Fibroblast of skin of scalp (primary cell): ENCODE measurements at places on chromosomes 12 and 14.

DNA sequence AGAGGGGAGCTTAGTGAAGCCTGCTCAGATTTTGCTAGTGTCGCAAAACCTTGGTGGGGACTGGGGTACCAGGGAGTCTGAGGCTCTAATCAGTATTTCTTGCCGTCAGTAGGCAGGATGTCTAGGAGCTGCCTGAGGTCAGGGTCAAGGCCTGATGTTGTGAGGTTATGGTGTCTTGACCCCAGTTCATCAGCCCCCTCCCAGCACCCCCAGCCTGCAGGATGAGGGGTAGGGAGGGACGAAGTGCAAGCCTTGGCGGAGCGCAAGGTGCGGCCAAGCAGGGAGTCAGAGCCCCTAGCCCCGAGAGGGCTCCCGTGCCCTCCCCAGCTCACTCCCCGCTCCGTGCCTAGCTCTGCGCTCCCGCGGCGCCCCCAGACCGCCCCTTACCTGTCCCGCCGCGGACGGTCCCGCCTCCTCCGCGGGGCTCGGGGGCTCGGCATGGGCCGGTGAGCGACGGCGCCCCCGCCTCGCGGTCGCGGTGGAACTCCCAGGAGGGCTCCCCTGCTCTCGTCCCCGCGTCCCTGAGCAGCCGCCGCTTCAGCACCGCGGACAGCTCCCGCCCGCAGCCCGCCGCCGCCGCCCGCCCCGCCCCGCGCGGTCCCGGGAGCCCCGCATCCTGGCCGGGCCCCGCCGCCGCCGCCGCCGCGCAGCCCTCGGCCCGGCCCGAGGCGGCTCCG is 347 bp downstream of the SYNDIG1L start:
- DNase-seq, result peak; percentile 42

- DNase-seq, result no peak
Observed at GRCh38 chr12:57552306-57552651, 2.4 kb downstream of the KIF5A start.

- DNase-seq, result peak; percentile 90
Observed at GRCh38 chr14:64556526-64556925, 6.8 kb downstream of the PPP1R36 start.

DNA sequence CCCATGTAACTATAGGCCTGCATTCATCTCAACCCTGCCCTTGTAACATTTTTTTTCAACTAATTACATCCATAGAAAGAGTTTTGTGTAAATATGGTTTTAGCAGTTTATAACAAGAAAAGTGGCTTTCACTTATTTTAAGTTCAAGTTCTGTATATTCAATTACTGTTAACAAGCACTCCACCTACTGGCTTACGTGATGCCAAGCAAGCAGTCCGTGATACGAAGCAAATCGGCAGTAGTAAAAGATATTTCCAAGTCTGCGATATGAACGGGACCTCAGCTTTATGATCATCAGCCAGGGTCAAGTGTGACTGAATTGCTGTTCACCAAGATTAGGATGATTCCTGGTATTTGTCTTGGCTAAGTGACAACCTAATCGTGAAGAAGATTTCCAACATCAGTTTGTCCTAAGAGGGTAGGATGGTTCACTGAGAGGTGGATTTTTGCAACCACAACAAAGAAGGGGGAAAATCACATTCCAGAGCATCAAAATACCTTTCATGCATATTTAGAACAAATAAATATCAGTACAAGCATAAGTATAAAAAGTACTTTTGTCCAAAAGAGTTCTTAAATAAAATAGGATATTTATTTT is 456.2 kb downstream of the FOXG1 start:
- peak; percentile 50 for DNase-seq

DNA sequence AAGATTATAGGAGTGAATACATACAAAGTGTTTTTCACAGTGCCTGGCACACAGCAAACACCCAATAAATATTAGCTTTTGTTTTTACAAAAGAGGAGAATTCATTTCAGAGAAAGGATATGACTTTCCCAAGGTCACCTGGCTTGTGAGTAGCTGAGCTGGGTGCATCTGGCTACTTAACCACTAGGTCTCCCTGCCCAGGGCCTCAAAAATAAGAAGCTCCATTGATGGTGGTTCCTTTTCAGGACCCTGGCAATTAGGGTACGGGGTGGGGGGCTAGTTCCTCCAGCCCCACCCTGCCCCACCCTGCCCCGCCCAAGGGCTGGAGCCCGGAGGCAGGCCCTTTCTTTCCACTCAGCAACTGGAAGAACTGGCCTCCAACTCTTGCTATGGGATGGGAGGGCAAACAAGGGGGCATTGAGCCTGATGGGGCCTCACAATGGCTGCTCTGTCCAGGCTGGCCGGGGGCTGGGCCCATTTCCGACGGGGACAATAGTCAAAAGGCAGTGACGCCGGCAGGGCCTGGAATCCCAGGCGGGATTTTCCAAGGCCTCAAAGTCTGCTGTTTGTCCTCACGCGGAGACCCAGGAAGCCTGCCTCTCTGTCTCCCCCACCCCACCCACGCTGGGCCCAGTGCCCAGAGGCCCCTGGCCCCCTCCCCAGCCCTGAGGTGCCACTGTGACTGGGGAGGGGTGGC is 8.2 kb upstream of the ATG101 start:
- no peak for DNase-seq

- no peak for DNase-seq
Observed at GRCh38 chr14:105146181-105146975, 22.2 kb downstream of the JAG2 start.

GRCh38 chr12:124854637-124855184 is 9.0 kb downstream of the SCARB1 start:
- no peak for DNase-seq

DNA sequence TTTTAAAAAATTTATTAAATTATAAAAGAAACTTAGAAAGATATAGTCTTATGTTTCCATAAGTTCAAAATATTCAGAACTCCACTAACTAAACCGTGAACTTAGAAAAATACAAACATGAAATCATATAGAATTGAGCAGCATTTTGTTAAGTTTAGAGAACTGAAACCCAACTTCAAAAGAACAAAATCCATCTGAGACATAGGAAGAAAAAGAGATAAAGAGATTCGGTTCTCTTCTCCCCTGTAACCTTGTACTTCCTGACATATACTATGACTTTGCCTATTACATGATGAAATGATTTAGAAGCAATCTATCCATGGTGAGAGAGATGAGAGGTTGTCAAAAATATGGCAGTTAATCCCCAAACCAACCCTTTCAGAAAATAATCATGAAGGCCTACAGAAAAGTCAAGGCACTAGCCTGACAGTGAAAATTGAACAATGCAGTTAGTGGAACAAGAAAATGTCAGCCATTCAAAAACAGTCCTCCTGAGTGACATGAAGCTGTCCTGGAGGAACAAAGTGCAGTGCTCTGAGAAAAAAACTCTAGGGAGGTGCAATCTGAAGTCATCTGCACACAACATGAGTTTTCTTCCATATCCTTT is 44.0 kb downstream of the C12orf50 start:
- no peak for DNase-seq

DNA sequence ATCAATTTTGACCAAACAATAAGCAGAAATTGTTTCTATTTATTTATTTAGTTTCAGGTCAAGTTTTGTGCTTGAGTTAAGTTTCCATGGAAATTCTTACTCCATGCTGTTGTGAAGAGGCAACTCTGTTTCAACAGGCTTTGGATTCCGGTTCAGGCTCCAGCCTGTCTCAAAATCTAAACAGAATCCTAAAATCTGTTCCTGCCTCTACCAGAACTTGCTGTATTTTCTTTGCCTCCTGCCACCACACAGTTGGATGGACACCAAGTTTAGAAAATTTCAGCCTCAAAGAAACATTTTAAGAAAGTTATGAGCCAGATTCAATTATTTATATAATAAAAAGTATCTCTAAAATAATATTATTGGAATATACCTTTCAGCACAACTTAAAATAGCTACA is 330.9 kb downstream of the FOXG1 start:
- DNase-seq, result no peak

DNA sequence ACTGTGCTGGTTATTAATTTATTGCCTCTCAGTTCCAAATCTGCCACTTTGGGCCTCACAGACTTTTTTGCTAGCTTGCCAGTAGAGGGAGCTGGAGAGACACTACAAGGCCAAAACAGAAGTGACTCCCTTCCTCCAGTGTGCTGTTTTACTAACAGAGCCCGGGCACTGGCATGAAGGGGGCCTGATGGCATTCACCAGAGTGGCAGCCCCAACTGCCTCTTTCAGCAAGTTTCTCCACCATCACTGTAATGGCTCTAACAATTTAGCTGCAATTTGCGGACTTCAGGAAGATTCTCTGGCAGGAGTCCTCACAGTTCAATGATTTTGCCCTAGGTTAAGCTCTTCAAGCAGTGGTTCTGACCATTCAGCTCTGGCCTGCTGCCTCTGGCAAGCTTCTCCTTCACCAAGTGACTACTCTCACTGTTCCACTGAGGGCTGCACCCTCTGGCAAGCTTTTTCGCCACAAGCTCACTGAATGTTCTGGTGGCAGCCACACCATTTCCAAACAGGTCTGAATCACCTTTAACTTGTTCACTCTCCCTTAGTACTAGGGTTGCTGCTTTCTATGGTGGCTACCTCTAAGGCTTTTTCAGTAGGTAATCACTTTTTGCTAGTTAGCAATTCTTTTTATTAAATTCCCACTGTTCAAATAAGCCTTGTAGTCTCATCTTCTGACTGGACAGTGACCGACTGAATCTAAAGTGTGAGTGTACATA is 104.9 kb downstream of the ZC3H14 start:
- DNase-seq, result peak; percentile 81

DNA sequence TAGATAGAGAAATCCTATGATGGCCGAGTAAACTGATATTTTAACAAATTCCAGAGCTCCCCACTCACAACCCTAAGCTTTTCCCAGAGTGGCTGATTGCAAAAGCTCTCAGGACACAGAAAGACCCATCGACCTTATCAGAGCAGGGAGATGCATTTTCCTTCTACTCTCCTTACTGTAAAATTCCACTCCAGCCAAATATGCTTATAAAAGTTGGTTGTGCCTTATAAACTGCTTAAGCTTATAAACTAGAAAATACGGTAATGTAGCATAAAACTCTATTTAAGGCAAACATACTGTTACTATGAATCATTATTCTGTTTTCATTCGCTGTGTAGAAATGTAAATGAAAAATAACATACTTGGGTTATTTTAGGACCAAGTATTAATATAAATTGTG is 41.6 kb upstream of the TRHDE start:
- DNase-seq, result peak; percentile 95

DNA sequence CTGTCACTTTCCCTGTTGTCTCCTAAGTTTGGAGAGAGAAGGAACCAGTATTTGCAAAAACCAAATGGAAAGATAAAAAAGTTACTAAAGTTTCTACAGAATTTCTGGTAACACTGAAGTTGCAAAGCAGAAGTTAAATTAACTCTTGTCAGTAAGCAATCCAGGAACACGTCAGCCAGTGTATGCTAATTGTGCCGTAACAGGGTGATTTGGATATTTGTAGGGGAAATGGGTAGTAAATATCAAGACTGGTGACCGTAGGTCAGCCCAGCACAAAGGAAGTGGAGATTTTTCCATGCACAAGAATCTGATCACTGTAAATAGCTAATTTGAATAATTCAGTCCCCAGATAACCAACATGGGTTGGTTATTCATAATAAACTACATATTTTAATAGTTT is 2.3 kb downstream of the CDKN1B start:
- DNase-seq, result no peak

DNA sequence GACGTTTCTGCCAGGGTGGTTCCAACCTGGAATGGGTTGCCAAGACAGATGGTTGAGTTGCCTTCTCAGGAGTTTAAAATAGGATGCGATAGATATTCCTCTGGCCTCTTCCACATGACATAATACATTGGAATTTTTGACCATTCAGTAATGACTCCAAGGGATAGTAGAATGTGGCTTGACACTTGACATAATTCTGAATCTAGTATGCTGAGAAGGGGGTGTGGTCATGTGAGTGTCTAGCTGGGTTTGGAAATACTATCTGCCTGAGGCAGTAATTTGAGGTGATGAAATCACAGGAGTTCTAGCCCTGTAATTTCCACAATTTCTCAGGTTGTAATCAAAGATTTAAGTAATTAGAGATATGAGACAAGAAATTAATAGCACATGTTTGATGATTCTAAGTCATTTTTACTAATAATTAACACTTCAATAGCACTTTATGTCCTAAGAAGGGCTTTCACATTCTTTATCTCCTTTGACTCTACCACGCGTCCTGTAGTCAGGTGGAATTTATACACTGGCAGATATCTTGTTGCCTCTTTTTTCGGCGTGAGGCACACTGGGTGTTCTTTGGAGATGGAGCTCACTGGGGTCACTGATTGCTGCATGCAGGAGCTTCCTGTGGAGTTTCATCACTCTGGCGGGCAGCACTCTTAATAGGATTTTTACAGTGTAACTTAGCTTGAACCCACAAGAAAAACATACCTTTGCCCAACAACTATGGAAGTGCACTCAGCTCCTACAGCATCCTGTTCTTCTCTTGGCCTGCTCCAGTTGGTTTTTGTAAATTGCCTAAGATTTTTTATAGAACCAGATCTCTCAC is 3.2 kb upstream of the AMIGO2 start:
- DNase-seq, result peak; percentile 91

GRCh38 chr12:28226705-28227104 is 36.4 kb downstream of the CCDC91 start:
- no peak for DNase-seq

DNA sequence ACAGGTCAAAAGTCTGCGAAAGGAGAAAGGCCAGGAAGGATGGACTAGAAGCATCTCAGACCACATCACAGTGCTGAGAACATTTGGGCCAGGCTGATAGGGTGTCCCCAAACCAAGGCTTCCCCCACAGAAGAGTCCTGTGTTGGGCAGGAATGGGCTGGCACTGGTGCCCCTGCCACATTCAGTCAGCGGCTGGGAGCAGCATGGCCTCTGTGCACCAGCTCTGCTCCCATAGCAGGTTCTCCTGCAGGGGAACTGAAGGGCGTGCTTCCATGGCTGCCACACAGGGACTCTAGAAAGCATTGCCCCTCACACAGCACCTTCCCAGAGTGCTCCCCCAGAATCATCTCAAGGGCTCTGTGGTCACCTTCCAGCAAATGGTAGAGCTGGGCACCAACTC is 17.5 kb downstream of the EVL start:
- no peak for DNase-seq

DNA sequence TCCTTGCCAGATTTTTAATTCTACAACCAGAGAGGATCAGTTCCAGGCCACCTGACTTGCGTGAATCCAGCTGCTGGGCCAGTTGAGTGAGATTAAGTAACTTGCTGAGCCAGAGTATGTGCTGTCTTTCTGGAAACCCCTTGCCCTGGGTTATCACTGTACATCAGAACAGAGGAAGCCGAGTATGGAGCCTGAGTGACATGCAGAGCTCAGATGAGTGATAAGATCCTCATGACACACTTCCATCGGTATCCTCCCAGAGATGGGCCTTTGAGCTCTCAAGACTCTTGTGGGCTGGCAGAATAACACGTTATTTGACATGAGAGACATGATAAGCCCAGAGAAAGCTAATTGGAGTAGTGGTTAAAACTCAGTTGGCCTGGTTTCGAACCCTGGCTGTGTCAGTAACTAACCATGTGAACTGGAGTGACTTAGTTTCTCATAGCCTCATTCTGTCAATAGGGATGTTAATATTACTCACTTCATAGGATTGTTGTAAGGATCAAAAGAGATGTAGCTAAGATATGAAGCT is 388.1 kb downstream of the ZFP36L1 start:
- no peak for DNase-seq

DNA sequence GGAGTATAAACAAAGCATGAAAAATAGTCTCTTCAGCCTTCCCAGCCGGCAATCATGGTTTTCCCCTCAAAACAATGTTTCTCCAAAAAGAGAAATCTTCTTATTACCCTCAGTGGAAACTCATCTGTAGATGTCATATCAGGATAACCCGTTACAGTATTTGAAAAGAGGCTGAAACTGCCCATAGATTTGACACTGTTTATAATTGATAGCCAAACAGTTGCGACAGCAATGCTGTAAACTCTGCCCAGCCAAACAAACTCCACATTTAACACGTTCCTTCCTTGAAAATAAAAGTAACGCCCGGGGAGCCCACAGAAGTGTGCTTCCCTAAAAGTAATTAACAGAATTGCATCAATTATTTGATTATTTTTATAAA is 201.3 kb upstream of the FOXN3 start:
- no peak for DNase-seq
